ENCODE measurements at places on chromosomes 5 and 9.
A peak's percentile ranks its signal among the peaks of the same experiment; 100 is the strongest.

- DNase-seq, result no peak
Observed at GRCh38 chr5:16411235-16411634, 54.4 kb downstream of the ZNF622 start.

GRCh38 chr5:114360357-114360756 lies 1.5 kb upstream of the KCNN2 start:
- DNase-seq, result no peak

DNA sequence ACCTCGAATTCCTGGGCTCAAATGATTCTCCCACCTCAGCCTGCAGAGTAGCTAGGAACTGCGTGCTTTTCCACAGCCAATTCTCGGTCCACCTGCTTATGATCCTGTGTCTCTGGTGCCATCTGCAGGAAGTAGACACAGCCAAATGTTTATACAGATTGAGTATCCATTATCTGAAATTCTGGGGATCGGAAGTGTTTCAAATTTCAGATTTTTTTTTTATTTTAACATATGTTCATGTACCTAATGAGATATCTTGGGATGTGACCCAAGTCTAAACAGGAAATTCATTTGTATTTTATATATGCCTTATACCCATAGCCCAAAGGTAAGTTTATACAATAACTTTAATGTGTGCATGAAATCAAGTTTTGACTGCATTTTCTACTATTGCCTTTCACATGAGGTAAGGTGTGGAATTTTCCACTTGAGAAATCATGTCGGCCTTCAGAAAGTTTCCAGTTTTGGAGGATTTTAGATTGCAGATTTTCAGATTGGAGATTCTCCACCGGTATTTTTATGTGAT lies 89.5 kb downstream of the ESM1 start:
- DNase-seq, result no peak

- no peak for DNase-seq
Observed at GRCh38 chr9:81146241-81146640, 543.1 kb downstream of the TLE1 start.

GRCh38 chr5:57692582-57693487 lies 210.2 kb upstream of the ACTBL2 start:
- DNase-seq, result peak; percentile 4

GRCh38 chr9:71079451-71079850 lies 42.0 kb downstream of the TRPM3 start:
- no peak for DNase-seq

- peak; percentile 15 for DNase-seq
Observed at GRCh38 chr9:18490641-18491370, 16.9 kb downstream of the ADAMTSL1 start.

DNA sequence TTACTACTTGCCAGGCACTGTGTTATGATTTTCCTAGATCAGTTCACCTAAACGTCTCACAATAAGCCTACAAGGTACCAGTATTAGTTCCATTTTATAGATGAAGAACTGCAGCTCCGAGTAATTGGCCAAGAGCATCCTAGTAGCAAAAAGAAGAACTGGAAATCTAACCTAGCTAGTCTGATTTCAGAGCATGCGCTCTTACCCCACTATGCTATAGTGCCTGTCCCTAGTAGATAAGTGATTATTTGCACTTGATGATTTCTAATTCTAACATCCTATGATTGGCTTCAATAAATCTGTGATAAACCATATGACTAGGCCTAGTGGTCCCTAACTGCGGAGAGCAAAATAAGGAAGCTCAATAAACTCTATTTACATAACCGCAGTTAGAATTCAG lies 7.1 kb upstream of the PLAC8L1 start:
- no peak for DNase-seq

DNA sequence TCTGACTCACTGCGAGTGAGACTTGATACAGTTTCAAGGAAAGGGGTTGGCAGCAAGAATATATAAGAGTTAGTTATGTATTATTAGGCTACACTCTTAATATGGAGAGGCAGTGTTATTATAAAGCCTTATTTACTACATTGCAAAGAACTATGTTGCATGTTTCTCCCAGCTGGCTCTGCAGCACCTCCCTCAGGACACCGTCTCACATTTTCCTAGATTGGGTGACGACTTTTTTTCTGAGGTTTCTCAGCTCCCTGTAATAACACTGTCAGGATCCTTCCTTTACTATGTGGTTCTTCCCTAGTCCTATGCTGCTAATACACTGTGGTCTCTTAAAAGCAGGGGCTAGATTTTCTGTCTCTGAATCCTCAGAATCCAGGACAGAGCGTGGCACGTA lies 153.7 kb downstream of the INSYN2B start:
- no peak for DNase-seq

DNA sequence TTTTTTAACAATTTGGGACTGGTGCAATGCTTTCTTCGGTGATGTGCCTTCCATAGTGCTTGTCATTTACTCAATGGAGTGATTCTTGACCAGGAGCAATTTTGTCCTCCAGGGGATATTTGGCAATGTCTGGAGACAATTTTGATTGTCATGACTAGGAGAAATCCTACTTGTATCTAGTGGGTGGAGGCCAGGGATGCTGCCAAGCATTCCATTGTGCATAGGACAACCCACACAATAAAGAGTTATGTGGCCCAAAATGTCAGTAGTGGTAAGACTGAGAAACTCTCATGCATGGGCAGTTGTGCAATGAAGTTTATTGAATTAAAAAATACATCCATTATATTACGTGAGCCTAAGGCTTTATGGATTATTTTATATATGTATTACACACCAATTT lies 70.5 kb downstream of the FOCAD start:
- no peak for DNase-seq

- no peak for DNase-seq
Observed at GRCh38 chr9:76302947-76303550, 91.2 kb downstream of the RFK start.

GRCh38 chr9:120264528-120264927 lies 315.4 kb downstream of the CDK5RAP2 start:
- DNase-seq, result no peak

DNA sequence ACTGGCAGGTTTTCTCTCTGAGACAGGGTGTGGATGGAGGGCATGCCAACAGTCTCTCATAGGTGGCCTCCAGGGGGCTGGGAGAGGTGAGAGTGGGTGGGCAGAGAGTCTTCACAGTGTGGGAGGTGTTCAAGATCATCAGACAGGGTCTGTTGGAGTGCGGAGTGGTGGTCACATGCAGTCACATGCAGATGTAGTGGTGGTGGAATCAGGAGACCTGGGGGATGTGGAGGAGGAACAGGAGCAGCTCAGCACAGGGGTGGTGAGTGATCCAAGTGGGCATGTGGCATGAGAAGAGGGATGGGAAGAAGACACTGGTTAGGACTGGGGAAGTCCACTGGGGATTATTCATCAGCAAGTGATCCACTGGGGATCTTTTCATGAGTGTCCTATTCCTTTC lies 5.8 kb downstream of the GM2A start:
- DNase-seq, result no peak

GRCh38 chr9:131594906-131595665 lies 49.8 kb downstream of the PRRT1B start:
- no peak for DNase-seq

GRCh38 chr5:148808864-148809642 lies 17.4 kb upstream of the ADRB2 start:
- DNase-seq, result no peak

DNA sequence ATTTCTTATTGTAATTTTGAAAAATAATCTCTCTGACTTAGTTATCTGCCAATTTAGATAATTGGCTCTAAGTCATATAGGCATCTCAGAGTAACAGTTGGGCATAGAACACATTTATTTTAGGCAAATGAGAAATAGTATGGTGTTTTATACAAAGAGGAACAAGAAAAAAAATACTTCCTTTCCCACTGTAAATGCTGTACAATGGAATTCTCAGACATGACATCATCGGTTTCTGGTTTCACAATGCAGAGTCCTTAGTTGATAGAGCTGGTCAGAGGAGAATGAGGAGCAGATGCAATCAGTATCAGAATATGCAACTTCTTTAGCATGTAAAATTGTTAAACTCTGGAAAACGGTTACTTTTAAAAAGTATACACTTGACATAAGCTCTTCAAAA lies 49.4 kb downstream of the PLK2 start:
- no peak for DNase-seq

GRCh38 chr9:1939466-1939865 lies 75.7 kb upstream of the SMARCA2 start:
- DNase-seq, result no peak

DNA sequence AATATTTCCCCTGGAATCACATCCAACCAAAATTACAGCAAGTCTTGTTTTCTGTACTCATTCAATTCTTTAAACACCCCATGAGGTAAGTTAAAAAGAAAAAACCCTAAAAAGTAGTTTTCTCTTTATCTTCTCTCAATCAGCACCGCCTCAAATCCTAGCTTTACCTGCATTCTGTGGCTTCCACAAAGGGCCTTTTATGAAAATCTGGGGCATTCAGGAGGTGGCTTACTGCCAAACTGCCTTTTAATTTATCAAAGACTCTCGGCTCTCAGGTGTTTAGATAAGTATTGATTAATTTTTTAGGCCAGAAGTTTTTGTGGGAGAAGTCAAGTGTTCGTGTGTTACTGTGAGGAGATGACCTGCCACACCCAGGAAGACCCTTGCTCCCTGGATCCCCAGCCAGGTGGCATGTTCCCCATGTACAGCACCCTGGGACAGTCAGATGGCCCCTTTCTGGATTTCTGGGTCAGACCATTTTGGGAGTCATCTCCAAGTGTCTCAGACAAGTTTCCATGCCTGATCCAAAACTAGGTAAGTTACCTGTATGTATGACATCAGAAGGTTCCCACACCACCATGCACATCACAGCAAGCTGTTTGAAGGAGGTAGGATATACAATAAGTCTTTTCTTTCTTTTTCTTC lies 6.2 kb upstream of the TMEM171 start:
- no peak for DNase-seq

DNA sequence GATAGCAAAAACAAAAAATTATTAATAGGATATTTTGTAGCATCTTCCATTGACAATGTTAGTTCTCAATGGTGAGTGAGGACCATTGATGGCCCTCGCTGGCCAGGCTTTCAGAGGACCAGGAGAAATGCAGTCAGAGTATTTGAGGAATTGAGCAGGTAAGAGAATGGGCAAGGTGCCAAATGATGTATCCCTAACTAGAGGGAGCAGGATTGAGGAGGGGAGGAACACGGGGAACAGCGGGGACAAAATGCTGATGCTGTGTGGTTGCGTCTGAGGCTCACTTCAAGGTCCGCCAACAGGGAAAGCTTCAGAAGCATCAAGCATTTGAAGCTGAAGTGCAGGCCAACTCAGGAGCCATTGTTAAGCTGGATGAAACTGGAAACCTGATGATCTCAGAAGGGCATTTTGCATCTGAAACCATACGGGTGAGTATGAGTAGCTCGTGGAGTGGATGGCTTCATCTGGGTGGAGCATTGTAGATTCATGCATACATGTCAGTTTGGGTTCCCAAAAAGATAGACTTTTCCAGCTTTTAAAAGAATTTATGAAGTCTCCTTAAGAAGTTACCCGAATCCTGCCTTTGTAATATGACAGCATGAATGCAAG lies 16.2 kb downstream of the SPTAN1 start:
- no peak for DNase-seq

DNA sequence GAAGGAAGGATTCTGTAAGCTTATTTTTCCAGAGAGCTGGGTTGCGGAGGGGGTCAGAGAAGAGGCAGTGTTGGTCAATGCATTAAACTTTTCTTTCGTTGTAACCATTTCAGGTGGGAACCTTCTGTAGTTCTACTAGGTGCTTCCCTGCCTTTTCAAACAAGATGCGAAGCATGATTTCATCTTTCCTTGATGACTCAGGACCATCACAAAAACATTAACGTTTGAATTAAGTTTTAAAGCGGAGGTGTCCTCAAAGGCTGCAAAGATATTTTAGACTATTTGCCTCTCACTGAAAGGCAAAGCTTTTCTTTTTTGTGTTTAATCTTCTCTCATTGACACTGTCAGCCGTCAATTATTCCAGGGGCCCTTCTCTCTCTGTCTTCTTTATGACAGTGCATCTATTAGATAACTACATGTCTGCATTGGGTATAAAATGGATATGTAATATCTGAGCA lies 26.3 kb upstream of the FAT2 start:
- DNase-seq, result no peak

DNA sequence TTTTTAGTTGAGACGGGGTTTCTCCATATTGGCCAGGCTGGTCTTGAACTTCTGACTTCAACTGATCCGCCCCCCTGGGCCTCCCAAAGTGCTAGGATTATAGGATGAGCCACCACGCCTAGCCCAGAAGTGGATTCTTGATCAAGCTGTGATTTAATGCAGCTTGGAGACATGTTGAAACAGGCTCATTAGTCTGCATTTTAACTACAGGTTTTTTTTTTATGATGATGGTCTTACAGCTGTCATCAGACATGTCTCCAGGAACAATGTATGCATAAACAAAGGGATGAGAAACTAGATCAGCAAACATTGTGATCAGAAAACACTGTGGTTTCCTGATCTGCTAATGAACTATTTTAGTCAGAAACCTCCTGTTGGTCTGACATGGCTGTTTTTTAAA lies 30.0 kb upstream of the PLPP1 start:
- no peak for DNase-seq

DNA sequence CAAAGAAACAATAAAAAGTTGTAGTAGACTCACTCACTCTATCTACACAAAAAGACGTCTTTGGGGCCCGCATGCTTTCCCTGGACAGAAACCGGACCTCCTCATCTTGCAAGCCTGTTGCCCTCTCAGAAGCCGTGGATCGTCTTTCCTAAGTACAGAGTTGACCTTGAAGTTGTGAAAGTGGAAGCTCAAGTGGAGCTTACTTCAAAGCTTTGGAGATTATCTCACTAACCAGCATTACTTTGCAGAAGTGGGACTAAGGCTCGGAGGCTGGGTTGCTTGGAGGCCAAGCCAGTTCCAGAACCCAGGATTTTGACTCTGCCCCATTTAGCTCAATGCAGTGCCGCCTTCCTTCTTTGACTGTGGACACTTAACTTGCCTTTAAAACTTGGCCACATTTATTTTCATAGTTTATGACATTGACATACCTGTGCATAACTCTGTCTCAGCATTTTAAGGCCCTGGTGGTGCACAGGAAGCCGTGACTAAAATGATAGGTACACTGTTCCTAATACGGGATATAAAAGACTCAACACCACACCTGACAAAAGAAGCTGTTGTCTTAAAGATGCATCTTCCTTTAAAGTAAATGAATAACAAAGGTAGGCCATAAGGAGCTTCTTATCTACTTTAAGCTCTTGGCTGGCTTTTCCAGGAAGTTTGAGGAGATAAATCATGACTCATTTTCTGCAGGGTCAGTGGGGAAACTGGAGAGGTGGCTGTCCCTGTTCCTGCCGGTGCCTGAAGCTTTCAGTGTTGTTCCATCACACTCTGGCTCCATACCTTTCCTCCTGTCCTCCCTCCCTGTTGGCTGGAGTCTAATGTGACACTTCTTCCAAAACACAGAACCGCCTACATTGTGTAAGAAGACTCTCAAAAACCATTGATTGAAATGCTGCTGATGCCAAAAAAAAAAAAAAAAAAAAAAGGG lies 10.7 kb downstream of the SLC25A25 start:
- no peak for DNase-seq

DNA sequence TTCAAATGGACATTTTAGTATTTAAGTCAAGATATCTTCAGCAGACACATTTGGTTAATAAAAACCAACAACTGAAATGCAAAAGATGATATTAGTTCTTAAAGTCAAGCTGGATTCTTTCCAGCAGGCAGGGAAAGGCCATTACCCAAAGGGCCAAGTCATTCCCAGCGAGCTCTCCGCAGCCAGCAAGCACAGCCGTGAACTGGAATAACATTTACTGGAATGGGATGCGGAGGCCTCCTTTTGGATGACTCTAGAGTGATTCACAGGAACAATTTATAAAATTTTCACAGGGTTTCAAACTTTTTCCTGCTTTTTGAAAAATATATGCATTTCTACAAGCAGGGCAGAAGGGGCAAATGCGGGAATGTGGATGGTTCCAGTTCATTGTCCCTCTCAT lies 76.6 kb upstream of the DAB2 start:
- no peak for DNase-seq

GRCh38 chr5:123125962-123126732 lies 37.1 kb downstream of the PRDM6 start:
- no peak for DNase-seq

Data from GOT3 (cell line).